ENCODE measurements at places on chromosomes 3 and 15. TPM values are rescaled to one million over a fixed set of nuclear protein-coding genes. Genes with fewer than 3 reads are reported as not detected.

The CP gene
- total RNA-seq: 0.97 TPM

The CCDC54 gene
- total RNA-seq: not detected

The CHP1 gene
- 241 TPM for total RNA-seq

The ZNF660 gene
- 0.09 TPM for total RNA-seq

The PLSCR5 gene
- total RNA-seq: not detected

The PIGBOS1 gene
- 7.4 TPM for total RNA-seq

The FETUB gene
- total RNA-seq: 0.26 TPM

The ZKSCAN7 gene
- 0.97 TPM for total RNA-seq

The CPA3 gene
- total RNA-seq: 2.8 TPM

The WNT7A gene
- 0.09 TPM for total RNA-seq

The ECE2 gene
- total RNA-seq: not detected

The NEK4 gene
- 14.3 TPM for total RNA-seq

The ZNF445 gene
- 3.2 TPM for total RNA-seq

The WDR5B gene
- total RNA-seq: 4.6 TPM

- DNase-seq: no peak
Measured at GRCh38 chr3:126547721-126548120, 11.0 kb downstream of the C3orf22 start.

- DNase-seq: no peak
Measured at GRCh38 chr3:39804951-39805350, 4.5 kb upstream of the MYRIP start.

GRCh38 chr3:37925157-37925556, 63.5 kb downstream of the CTDSPL start:
- no peak for DNase-seq

DNA sequence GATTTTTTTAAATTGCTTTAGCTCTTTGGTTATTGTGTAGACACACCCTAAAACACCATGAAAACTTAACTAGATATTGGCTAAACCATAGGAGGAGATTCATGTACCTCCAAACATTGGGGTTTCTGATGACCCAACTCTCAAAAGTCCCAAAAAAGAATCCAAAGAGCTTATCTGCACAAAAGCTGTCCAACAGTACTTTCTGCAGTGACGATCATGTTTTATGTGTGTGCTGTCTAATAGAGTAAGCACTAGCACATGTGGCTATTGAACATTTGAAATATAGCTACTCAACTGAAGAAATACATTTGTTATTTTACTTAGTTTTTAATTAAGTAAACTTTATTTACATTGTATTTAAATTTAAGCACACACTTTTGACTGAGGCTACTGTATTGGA, 818.2 kb upstream of the LMCD1 start:
- DNase-seq: no peak

- DNase-seq: no peak
Measured at GRCh38 chr15:73677146-73677607, 7.0 kb upstream of the CD276 start.

- no peak for DNase-seq
Measured at GRCh38 chr3:5442786-5443138, 255.3 kb downstream of the EDEM1 start.

DNA sequence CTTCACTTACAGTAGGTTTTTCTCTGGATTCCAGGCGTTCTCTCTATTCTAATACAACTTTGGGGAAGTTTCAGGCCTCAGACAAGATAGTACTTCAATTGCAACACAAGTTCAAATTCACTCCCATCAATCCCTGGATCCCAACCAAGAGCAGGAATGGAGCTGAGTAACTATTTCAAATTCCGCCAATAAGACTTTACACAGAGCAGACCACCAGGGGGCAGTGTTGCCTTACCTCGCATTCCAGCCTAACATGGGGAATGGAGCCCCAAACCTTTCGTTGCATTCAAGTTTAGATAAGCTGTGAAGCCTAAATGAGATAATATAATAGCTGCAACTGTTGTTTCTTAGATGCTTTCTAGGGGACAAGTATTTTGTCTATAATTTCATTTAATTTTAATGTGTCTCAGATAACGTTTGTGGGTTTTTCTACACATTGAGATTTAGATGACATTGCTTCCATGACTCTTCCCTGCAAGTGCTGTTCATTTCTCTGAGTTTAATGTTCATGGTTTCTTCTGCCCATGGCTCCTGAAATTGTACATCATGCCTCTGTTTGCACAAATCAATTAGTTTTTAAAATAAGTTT, 186.7 kb downstream of the NSUN3 start:
- no peak for DNase-seq

- no peak for DNase-seq
Measured at GRCh38 chr3:154060238-154061000, 60.8 kb upstream of the ARHGEF26 start.

- no peak for DNase-seq
Measured at GRCh38 chr15:95319242-95319641, 1011.3 kb upstream of the NR2F2 start.

DNA sequence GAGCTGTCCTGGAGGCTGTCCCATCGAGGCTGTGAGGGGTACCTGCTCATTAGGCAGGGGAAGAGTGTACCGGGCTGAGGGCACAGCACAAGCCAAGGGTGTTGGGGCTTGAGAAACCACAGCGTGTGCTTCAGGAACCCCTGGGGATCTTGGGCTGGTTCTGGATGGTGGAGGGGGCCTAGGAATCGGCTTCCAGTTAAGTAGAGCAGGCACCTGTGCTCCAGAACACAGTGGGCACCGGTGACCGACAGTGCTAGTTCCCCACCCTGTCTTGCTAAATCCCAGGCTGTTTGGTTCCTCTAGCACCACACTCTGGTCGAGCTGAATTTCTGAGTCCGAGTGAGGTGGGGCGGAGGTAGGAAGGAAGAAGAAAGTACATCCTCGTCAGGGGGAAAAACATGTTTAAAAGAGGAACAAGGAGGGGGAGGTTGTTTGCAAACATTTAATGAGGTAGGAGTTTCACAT, 29.1 kb downstream of the SLC6A6 start:
- no peak for DNase-seq

DNA sequence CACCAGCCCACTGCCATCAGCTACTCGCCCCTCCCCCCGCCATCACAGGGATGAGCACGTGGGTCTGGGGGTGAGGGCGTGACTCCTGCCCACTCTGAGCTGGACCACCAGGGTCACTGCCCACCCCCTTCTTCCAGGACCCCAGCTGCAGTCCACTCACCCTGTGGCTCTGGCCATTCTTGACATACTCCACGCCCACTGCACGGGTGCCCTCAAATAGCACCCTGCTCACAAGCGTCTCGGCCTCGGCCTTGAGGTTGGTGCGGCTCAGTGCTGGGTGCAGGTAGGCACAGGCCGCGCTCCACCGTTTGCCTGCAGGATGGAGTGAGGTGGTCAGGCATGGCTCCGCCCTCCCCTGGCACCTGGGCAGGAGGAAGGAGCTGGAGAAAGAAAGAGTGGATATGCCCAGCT, 23.9 kb downstream of the CHDH start:
- DNase-seq: no peak

- DNase-seq: no peak
Measured at GRCh38 chr3:172224560-172225214, 185.3 kb downstream of the FNDC3B start.

GRCh38 chr3:180189310-180189648, 152.5 kb upstream of the PEX5L start:
- DNase-seq: no peak

DNA sequence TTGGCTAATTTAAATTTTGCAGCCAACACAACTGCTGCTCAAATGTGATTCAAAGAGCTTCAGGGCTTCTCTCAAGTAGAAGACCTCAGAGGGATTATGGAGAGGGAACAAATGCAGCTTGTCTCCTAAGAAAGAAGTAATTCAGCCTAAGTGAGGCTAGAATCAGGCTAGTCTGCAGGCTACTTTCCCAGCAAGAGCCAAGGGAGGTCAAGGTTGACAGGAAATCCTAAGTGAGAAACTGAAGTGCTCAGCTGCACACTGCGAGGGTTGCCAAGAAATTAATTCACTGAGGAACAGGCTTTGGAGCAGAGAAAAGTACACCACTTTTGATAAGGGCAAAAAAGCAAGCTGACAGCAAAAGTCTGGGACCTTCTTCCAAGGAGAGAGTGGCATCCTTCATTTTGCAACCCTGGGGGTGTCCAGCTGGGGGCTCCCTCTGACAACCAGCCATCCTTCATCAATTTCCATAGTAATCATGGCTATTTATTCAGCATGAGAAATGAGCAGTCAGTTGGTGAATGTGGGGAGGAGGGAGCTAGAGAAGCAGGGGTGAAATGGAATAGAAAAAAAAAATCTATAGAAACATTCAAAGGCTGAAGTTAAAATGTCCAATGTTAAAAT, 646.4 kb upstream of the ADAMTS9 start:
- DNase-seq: no peak

All from esophagus squamous epithelium (tissue), 5 donors.